SK-N-DZ (cell line): ENCODE measurements at places on chromosomes 2 and 18.
A peak's percentile ranks its signal among the peaks of the same experiment; 100 is the strongest.

- no peak for DNase-seq
Observed at GRCh38 chr2:42169874-42170521, 845 bp downstream of the EML4 start.

GRCh38 chr2:177589186-177589585, 196.6 kb downstream of the AGPS start:
- DNase-seq: no peak

GRCh38 chr2:240151477-240152031, 11.1 kb upstream of the OTOS start:
- no peak for DNase-seq

DNA sequence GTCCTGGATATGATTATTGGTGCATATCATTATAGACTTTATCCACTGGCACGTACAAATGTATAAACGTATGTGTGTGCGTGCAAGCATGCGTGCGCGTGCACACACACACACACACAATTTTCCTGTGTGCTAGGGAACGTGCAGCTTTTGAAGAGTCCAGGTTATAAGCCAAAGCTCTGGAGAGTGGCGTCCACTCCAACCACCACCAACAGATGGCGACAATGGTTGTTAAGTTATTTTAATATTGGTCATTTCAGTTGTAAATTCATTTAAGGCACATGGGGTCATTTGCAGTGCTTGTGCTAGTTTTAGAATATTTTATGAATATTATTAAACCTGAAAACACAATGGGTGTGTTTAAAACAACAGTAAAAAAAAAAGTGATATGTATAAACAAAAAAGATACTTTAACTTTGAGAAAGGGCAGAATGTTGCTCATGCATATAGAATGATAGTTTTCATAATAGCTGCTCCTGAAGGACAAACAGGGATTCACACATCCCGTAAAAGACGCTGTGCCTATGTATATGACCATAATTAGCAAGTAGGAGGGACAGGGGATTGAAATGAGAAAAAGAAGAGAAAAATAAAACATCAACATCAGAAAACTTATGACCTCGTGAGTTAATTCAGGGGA, 124.2 kb upstream of the ITGB6 start:
- DNase-seq: peak; percentile 48

GRCh38 chr2:46540496-46541331, 61.3 kb downstream of the TMEM247 start:
- no peak for DNase-seq

- no peak for DNase-seq
Observed at GRCh38 chr2:66301767-66302140, 133.2 kb upstream of the MEIS1 start.

GRCh38 chr2:193712912-193713311, 1518.2 kb upstream of the TMEFF2 start:
- no peak for DNase-seq

DNA sequence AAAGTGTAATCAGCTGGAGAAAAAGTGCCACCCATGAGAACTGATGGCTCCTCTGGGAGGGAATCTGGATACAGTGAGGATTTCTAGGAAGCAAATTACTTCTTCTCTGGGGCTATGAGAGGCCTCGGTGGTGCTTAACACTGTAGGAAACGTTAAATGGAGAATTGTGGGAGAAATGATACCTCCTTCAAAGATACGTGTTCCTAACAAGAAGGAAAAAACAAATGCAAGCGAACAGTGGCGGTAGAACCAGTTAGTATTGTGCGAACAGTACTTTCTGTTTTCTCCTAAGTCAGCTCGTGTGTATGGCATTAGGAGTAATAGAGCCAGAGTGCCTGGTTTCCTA, 587 bp upstream of the MTIF2 start:
- peak; percentile 22 for DNase-seq
